ENCODE measurements at places on chromosomes 2 and 18.

DNA sequence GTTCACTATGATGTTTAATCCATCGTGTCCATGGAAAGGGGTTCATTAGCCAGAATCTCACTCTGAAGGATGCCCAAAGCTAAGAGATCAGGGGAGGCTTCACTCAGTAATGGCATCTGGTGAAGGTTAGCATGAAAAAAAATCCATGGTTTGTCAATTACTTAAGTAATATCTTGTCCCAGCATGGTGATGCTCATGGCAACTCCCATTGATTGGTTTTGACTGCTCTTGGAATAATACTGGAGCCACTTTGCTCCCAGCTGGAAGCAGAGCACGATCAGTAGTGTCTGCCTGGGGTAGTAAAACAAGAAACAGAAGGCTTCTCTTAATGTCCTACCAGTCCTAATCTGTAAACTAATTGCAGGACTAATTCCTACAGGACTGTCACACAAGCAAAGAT, 799.4 kb downstream of the CNTNAP5 start:
- DNase-seq: no peak

DNA sequence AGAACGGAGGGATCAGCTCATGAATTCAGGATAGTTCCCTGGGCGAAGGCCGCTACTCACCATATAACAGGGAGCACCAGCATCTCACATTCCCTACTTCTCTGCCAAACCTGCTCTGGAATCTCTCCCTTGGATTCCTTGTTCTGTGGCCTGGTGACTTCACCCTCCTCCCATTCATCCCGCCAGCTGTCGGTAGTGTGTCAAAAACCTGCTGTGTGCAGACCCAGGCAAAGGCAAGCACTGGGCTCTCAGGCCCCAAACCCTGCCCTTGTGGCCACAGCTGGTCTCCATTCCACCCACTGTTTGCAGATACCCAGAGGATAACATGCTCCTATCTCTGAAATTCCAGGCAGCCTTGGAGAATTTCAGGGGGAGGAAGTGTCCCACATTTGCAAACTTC, 151.6 kb downstream of the CAPN13 start:
- DNase-seq: no peak

DNA sequence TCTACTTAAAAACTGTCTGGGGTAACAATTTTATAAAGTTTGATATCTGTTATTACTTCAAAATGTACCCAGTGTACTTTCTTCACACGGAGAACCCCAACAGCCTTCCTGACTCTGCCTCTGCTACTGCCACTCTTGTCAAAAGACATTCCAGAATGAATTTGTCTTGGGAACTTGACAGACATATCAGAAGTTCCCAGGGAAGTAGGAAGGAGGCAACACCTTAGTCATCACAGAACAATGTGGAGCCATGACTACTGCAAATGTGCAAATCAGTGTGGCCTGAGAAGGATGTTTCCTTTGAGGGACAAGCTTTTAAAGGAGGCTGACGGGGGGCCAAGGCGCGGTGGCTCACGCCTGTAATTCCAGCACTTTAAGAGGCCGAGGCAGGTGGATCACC, 133.8 kb upstream of the RNF152 start:
- no peak for DNase-seq

- no peak for DNase-seq
These were observed 812.7 kb downstream of the DCDC2C start for GRCh38 chr2:4515871-4516761.

DNA sequence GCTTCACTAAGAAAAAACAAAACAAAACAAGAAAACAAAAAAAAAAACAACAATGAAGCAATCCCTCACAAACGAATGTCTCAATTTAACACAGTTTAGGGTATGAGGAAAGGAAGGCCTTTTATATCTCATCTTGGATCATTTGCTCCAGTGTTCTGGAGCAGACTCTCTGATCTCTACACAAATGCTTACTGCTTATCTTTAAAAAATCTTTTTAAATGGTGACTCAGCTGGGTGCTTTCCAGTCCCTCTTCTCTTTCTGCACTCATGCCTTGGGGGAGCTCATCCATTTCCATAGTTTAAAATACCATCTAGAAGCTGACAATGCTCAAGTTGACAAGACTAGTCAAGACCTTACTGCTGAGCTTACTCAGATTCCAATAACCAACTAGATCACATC, 56.2 kb downstream of the ETAA1 start:
- no peak for DNase-seq

DNA sequence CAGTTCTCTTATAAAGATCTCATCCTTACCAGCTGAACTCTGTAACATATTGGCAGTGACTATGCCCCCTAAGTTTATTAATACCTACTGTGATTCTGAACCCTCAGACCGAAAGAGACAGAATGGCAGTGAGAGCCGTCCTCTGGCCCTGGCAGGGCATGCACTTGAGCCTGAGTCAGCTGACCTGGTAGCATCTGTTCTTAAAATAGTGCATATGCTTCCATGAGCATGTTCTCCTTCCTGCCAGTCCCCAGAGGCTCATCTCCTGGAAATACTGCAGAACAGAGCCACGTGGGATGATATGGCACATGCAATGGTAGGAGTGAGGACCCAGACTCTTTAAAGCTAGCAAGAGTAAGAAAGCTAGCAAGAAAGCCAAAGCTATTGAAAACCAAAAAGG, 59.0 kb downstream of the RASGRP3 start:
- no peak for DNase-seq

GRCh38 chr2:126244937-126245336, 411.0 kb upstream of the GYPC start:
- peak; percentile 59 for DNase-seq

- DNase-seq: no peak
These were observed 20.8 kb downstream of the COPS7B start for GRCh38 chr2:231807020-231807419.

DNA sequence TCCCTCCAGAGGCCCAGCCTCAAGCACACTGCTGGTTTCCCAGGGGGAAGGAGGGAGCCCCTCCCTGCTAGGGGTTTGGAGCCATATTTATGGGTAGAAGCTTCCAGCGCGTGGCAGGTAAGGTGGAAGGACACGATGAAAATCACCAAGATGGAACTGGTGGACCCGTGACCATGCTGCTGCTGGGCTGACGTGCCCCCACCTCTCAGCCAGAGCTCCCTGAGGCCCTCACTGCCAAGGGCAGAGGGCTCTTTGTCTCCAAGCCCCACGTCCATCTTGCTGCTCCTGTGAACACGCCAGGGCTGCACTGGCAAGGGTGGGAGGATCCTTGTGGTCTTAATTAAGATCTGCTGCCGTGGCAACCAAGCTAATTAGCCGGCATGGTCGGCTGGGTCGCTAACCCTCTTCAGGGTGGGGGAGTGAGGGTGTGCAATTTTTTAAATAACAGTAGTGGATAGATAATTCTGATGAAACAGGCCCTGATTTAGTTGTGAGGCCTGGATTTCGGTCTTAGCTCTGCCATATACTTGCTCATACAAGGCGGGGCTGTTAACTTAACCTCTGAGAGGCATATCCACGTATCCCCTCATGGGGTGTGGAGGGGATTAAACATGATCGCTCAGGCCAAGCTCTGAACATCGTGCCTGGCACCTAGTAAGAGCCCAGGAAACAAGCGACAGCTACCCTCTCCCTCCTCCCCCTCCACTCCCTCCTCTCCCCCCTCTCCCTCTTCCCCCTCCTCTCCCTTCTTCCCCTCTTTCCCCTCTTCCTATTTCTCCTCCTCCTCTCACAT, 232.8 kb downstream of the CELF4 start:
- no peak for DNase-seq

DNA sequence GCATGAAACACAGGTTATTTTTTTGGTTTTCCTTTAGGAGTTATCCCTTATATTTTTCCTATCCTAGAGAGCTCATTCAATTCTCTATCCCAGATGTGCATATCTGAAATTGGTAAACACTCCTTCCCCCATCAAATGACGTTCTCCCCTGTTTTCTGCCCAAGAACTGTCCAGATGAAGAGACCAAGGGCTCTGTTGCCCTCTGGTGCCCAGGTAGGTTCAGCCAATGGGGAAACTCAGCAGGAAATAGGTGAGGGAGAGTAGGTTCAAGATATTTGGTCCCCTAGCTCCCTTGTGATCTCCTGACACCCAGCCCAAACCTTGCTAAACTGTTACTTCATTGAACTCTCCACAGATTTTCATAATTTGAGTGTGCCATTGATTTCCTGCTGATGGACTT, 14.1 kb upstream of the INO80C start:
- no peak for DNase-seq

DNA sequence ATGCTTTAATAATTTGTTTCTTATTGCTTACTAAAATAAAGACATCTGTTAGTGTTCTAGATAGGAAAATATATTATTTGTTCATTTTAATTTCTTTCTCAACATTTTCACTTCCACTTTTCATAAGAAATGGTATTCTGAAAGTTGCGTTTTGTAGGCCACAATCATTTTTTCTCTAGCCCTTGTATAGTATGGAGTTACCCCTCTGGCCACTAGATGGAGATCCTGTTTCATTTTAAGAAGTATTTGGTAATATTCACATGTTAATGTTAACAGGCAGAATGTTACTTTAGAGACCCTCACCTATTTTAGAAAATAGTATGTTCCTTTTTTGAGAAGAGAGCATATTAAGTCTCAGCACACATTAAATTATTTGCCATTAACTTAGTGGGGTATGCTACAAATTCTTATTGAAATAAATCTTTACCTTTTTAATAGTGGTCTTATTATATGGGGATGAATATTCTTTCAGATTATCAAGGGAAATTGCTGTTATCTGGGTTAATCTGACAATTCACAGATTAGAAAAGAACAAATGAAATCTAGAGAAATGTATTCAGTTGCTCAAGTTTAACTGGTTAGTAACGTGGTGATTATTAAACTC, 73.9 kb upstream of the TTC27 start:
- DNase-seq: no peak

- no peak for DNase-seq
These were observed 83.9 kb upstream of the PGAP1 start for GRCh38 chr2:197010200-197011020.
